ENCODE measurements at places on chromosomes 16 and 17.

- DNase-seq = no peak
Measured at GRCh38 chr16:55815320-55815719, 17.6 kb downstream of the CES1 start.

DNA sequence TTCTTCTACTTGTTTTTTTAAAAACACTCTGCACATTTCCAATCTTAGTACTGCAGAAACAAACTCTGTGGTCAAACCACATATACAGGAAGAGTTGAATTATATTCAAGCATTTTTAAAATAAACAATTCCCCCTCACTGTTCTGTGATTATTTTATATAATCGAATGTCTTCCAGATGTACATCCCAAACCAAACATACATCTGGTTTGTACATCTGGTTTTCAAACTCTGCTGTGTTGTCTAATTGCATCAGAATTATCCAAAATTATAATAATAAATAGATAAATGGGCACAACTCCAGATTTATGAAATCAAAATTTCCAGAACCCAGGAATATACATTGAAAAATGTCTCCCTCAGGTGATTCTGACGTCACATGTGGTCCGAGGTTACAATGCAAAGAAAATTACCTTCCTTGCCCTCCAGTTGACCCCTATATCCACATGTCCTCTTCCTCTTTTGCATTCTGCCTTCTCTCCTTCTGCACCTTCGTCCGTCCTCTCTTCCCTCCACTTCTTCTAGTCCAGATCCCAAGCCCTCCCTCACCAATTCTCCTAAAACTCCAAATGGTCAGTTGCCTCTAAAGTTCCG lies 13.3 kb upstream of the CCDC144A start:
- DNase-seq = no peak

- DNase-seq = no peak
Measured at GRCh38 chr17:37167756-37168155, 208.0 kb upstream of the C17orf78 start.

- no peak for DNase-seq
Measured at GRCh38 chr16:82293671-82294070, 123.6 kb upstream of the MPHOSPH6 start.

- DNase-seq = no peak
Measured at GRCh38 chr17:48514477-48514876, 16.3 kb downstream of the HOXB1 start.

GRCh38 chr16:2273931-2274330 lies 6.0 kb upstream of the RNPS1 start:
- no peak for DNase-seq

GRCh38 chr17:18963126-18964017 lies 11.4 kb downstream of the SLC5A10 start:
- no peak for DNase-seq

- DNase-seq = no peak
Measured at GRCh38 chr17:46821482-46822387, 3.2 kb upstream of the WNT3 start.

DNA sequence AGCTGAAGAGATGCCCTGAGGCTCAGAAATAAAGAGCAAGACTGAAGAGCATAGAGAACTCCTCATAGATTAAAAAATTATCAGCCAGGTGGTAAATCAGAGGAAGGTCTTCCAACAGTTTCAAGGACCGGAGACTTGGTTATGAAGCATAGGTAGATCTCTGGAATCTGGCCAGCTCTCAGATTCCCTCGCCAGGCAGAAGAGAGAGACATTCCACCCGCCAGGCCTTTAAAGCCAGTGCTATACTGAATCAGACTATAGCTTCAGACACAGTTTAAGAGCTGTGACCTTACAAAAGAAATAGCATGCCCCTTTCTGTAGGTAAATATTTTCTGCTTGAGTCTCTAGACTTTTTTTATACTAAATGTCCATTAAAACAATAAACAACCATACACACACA lies 70.3 kb downstream of the NFATC3 start:
- DNase-seq = no peak

Data from stimulated activated CD8-positive, alpha-beta memory T cell treated with anti-CD3 and anti-CD28 coated beads, Interleukin-7, amount 100 ng/mL, for 24 hours (primary cell).